ENCODE measurements at places on chromosomes 13 and 19. TPM values are rescaled to one million over a fixed set of nuclear protein-coding genes. Genes with fewer than 3 reads are reported as not detected.

- DNase-seq: no peak
These were observed 44.9 kb upstream of the DCUN1D2 start for GRCh38 chr13:113535381-113535781.

- DNase-seq: no peak
These were observed 6.0 kb downstream of the PVR start for GRCh38 chr19:44649578-44650145.

- peak; percentile 79 for DNase-seq
These were observed 4.8 kb downstream of the ISYNA1 start for GRCh38 chr19:18433015-18433691.

- DNase-seq: no peak
These were observed 138.6 kb downstream of the PCDH20 start for GRCh38 chr13:61277088-61277487.

ZNF737 gene
- polyA plus RNA-seq: 6.8 TPM

DNA sequence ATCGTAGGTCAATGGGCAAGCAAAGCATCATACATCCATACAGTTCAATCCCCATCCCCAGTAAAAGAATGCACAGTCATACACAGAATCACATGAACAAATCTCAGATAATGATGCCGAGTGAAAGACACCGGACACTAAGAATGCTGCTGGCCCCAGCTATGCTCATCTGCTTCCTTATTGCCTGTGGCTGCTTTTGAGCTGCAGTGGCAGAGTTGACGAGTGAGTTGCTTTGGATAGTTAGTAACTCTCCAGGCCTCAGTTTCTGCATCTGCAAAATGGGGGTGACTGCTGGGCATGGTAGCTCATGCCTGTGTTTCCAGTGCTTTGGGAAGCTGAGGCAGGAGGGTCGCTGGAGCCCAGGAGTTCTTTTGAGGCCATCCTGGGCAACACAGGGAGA, 12.9 kb upstream of the NFIC start:
- no peak for DNase-seq

CRLF1 gene
- polyA plus RNA-seq: 6.6 TPM

OR7A5 gene
- not detected for polyA plus RNA-seq

SLC10A2 gene
- polyA plus RNA-seq: 4.5 TPM

GRCh38 chr19:48568345-48568886, 16.4 kb downstream of the SULT2B1 start:
- DNase-seq: peak; percentile 50

DNA sequence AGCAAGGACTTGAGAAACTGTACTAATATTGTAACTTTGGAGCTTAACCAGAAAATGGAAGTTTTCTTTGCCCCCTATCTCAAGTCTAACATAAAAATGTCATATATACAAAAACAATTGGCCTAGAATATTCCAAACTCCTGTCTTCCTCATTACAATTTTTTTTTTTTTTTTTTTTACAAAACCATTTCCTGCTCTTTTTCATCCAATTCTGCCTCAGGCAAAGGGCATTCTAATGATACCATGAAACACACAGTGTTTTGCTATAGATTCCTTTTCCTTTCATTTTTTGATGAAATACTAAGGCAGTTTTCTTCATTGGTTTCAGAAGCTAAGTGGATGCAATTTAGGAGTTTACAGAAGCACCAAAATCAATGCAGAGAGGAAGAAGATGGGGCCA, 119.7 kb downstream of the LHFPL6 start:
- no peak for DNase-seq

GRCh38 chr13:20685092-20685491, 18.4 kb upstream of the IL17D start:
- DNase-seq: no peak

- peak; percentile 98 for DNase-seq
These were observed 36.5 kb upstream of the ZNF527 start for GRCh38 chr19:37334179-37335071.

EXOSC5 gene
- polyA plus RNA-seq: 15.5 TPM

DNA sequence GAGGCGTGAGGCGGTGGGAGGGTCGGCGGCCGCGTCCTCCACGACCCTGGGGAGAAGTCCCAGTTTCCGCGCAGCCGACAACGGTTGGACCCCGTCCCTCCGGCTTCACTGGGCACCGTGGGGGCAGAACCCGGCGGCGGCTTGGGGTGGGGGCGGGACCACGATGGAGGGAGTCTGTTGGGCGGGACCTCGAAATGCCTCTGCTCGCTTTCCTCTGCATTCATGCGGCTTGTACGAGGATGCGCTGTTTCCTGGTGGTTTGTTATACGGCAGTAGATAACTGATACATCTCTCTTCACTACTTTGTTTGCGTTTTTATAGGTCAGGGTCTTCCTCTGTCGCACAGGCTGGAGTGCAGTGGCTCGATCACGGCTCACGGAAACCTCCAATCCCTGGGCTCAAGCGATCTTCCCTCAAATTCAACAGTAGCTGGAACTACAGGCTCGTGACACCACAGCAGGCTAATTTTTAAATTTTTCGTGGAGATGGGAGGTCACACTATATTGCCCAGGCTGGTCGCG, 24.6 kb upstream of the ZNF846 start:
- no peak for DNase-seq

KLF1 gene
- polyA plus RNA-seq: not detected

ZNF829 gene
- polyA plus RNA-seq: 1.2 TPM

DNA sequence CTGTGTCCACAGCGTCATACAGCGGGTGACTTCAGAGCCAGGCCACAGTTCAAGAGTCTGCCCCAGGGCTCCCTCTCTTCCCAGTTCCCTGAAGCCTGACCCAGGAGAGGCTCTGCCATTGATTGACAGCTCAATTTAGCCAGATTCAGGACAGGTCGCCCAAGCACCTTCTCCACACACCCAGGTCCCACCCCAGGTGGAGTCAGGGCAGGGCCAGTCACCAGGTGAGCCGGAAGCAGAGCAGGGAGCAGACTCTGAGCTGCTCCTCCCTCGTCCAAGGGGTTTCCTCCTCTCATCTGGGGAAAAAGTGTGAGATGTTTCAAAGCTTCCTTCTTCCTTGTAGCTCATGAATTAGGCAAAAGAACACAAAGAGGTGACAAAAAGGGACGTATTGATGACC, 5.6 kb downstream of the CEACAM7 start:
- no peak for DNase-seq

ZNF480 gene
- 10.4 TPM for polyA plus RNA-seq

DNA sequence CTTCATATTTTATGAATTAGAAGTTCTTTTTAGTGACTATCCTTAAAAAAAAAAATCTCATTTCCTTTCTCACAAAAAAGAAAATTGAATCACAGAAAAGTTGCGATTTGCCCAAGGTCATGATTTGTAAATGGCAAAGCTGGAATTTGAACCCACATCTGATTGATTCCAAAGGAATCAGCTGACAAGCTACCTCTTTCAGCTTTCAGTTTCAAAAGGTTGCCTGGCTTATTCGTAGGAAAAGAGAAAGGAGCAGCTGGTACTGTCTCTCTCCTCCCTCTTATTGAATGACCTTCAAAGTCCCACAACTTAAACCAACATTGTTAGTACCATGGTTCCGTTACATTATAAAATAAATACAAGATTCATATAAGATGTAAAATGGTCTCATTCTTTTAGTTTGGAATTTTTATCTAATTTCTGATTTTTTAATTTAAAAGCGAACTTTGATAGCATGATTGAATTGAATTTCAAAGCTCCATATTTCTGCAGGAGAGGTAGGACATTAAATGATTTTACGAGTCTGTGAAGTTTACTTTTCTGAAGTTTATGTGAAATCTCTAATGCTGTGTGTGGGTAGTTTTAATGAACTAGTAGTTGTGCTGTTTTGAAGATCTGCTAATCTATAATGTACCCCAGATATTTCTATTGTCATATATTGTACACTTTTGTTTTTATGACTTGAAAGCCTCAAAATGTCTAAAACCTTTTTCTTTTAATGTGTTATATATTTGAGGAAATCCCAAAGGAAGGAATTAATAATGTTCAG, 18.5 kb upstream of the KCTD4 start:
- DNase-seq: no peak

- no peak for DNase-seq
These were observed 73.9 kb downstream of the WTIP start for GRCh38 chr19:34555447-34555846.

- DNase-seq: no peak
These were observed 349 bp upstream of the KISS1R start for GRCh38 chr19:916645-917322.

DNA sequence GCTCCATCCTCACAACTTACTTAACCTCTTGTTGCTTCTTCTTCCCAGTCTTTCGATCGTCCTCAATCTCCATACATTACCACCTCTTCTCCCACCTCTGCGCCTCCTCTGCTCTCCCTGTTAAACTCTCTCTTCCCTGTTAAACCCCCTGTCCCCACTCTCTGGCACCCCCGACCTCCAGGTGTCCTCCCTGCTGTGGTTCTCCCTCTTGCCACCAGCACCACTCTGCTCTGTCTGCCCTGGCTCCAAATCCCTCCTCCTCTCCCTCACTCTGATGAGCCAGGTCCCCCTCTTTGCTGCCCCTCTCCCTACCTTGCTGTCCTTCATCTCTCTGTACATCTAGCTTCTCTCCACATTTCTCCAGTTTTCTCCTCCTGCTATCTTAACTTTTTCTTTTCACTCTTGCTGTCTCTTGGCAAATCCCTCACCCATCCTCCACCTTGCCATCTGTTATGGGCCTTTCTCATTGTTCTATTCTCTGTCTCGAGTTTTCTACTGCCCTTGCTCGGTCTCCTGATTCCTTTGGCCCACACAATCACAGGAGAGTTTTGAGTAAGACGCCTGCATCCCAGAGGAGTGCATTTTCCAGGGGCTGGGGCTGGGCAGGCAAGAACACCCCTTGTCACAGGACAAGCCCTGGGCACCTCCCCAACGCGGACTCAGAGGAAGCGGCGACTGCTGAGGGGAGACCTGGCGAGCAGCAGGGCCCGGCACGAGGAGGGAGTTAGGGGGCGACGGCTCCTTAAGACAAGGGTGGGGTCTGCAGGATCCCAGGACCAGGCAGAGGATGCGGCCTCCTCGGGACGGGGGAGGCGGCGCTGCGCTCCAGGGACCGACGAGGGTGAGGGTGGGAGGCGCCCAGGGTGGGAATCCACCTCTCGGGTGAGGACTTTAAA, 21.4 kb upstream of the ERVV-1 start:
- peak; percentile 36 for DNase-seq

DNA sequence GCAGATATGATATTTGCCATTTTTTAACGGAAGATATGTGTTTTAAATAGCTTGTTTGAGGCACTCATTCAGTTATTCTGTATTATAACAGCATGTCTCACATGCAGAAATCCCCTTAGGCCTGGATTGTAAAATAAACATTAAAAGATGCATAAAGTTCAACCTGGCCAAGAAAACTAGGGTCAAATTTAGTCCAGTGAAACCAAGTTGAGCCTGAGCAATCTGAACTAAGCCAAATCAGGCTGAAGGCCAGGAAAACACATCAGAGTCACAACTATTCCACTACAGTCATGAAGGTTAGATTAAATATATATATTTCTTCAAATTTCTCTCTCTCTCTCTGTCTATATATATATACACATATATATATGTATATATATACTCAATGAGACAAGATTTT, 504.8 kb downstream of the SLITRK1 start:
- DNase-seq: no peak

NKPD1 gene
- polyA plus RNA-seq: not detected

KLHL1 gene
- 0.13 TPM for polyA plus RNA-seq

DNA sequence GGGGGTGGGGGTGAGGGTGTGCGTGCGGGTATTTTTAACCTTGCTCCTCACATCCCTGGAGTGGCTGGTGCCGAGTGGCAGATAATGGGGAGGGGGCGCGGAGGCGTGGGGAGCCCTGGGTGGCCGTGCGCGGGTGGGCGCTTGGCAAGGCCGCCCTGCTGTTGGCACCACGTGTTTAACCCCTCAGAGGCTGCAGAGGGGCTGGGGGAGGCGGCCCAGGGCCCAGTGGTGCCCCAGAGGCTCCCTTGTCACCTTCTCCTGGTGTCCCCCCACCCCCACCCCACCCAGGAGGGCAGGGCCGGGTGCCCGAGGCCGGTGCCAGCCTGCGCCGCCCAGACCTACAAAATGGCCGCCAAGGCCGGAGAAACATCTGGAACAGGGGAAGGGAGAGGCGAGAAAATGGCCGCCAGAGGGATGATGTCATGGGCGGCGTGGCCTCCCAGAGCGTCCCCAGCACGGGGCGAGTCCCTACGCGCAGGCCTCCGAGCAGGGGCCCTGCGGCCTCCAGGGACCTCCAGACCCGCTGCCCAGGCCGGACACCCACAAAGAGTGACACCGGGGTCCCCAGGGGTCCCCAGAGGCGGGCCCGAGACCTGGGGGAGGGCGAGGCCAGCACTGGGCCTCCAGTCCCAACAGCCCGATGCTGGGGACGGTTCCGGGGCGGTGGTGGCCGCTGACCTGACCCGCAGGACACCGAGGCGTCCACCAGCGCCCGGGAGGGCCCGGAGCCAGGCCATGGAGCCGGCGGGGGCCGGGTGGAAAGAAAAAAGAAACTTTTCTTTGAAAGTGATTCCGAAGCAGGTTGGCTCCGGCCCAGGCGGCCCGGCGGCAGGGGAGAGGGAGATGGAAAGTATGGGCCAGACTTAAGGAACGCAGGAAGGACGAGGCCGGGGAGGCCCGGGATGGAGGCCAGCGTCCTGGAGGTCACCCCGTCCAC, 38.2 kb downstream of the NFIC start:
- peak; percentile 96 for DNase-seq

F2RL3 gene
- polyA plus RNA-seq: 1.4 TPM

DNA sequence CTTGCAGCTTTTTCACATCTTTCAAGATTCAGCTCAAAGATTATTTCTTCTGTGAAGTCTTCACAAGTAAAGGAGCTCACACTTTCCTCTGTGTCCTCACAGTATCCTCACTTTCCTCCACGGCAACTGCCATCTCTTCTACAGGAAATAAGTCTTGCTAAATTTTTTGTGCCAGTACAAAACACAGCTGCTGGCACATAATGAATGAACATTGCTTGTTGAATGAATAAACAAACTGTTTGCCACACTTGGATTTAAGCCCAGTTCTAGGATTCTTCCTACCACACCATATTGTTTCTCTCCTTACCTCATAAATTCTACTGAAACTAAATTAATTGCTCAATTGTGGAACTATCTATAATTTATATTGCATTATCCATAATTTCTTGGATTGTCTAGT, 59.5 kb downstream of the RAP2A start:
- DNase-seq: no peak

SLITRK5 gene
- not detected for polyA plus RNA-seq

DNA sequence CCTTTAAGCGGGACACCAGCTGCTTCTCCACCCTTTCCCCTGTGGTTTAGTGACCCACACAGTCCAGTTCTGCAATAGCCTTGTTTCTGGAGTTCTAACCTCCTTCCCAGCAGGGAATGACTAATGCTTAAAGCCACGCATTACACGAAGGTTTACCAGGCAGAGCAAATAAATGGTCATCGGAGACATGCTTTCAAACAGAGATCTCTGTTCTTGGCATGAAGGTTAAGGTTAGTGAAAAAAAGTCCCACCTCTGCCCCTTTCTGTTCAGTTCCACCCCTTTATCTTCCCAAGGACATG, 25.3 kb upstream of the MEDAG start:
- no peak for DNase-seq

DNA sequence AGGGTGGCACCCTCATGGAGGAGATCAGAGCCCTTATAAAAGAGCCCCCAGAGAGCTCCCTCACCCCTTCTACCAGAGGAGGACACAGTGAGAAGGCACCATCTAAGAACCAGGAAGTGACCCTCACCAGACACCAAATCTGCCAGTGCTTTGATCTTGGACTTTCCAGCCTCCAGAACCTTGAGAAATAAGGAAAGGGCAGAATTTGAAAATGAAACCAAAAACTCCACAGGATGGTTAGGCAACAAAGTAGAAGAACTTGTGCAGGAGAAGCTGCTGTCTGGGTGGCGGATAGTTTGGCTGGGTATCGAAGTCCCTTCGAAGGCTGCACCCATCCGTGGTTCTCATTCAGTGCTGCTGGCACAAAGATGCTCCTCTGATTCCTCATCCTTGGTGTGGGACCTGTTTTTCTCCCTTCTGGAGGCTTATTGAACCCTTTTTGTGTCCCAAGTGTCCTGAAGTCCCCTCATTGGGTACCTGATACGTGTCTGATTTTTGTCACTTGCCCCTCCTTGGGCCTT, 130.8 kb downstream of the KDM4B start:
- no peak for DNase-seq

ATP11A gene
- polyA plus RNA-seq: 4.9 TPM

Measured in kidney (tissue), 22 donors.